ENCODE measurements at places on chromosomes 2 and 18. TPM values are rescaled to one million over a fixed set of nuclear protein-coding genes. Genes with fewer than 3 reads are reported as not detected.

Gene PIKFYVE
- 92.2 TPM for total RNA-seq

Gene DDX18
- total RNA-seq, result 98.9 TPM

DNA sequence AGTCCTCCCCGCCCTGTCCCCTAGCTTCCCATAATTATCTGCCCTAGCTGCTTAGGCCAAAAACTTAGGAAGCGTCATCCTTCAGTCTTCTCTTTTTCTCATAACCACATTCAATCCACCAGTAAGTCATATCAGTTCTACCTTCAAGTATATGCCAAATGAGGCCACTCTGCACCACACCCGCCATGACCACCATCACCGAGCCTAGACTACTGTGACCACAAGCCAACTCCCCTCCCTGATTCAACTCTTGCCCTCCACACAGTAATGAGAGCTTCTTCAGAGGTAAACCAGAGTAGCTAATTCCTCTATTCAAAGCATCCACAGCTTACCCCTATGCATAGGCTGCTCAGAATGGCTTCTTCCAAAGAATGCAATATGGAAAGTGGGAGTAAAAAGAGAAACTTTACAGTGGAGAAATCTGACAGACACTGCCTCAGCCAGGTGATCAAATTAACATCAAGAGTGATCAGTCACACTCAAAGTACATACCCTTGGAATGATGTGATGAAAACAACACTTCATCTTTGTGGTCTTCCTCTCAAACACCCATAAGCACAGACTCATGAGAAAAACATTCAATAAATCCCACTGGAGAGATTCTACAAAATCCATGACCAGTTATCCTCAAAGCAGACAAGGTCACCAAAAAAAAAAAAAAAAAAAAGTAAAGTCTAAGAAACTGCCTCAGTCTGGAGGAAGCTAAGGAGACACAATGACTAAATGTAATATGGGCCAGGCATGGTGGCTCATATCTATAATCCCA lies 17.7 kb downstream of the MBOAT2 start:
- DNase-seq, result no peak

Gene ERMN
- total RNA-seq, result 4.9 TPM

DNA sequence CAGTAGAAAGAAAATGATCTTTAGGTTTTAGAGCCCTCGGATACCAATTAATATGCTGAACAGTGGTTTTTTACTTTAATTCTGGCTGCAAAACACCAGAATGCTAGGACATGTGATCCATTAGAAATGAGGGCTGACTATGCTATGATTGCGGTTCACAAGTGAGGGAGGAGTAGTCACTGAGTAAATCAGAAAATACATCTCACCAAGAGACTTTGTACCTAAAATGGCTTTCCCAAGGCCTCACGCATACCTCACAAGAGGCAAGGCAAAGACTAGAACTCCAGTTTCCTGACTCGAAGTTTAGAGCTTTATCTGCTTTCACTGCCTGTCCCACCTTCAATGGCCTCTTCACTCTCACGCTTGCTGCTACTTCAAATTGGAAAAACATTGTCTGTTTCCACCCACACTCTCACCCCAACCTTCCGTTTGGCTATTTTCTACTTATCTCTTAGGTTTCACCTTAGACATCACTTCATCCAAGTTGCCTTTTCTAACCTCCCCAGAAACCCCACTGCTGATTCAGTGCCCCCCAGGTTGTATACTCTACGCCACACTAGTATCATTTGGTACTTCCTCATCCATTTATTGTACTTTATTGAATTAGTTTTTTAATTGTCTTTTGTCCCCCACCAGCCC lies 5.1 kb upstream of the MBD2 start:
- no peak for DNase-seq

Gene CYBRD1
- 0.32 TPM for total RNA-seq

Gene CFAP53
- total RNA-seq, result 0.27 TPM

DNA sequence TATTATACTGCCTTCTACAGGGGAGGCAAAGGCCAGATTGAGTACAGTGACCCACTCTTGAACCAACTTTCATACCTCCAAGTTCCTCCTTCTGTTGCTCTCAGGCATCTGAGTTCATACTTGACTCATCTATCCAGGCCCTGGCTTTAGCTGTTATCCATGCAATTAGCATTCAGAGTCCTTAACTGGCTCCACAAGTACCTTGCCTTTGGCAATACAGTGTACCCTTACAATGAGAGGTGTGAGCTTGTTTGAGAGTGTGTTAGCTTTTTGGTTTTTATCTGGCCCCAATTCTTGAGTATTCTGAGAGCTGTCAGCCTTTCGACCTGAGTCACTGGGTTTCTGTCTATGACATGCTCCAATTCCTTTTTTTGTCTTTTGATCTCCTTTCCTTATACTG lies 60.2 kb downstream of the EHD3 start:
- DNase-seq, result no peak

Gene HOXD8
- total RNA-seq, result not detected

GRCh38 chr18:28725876-28726275 lies 548.9 kb upstream of the CDH2 start:
- DNase-seq, result no peak

GRCh38 chr18:54880395-54881105 lies 52.3 kb downstream of the RAB27B start:
- no peak for DNase-seq

- DNase-seq, result no peak
These were observed 678.0 kb upstream of the CDH2 start for GRCh38 chr18:28854964-28855363.

- no peak for DNase-seq
These were observed 261.2 kb downstream of the SUCLG1 start for GRCh38 chr2:84197901-84198300.
